Glutamatergic neuron (in vitro differentiated cells): ENCODE measurements at places on chromosomes 2 and 18. TPM values are rescaled to one million over a fixed set of nuclear protein-coding genes. Genes with fewer than 3 reads are reported as not detected.

OTOF gene
- 0.47 TPM for total RNA-seq

AP1S3 gene
- total RNA-seq = 3.1 TPM

SCYGR7 gene
- not detected for total RNA-seq

TSPYL6 gene
- total RNA-seq = 0.27 TPM

AGXT gene
- not detected for total RNA-seq

EPHA4 gene
- 57.2 TPM for total RNA-seq

FNDC4 gene
- total RNA-seq = 15.2 TPM

TTL gene
- total RNA-seq = 126 TPM

SLC4A5 gene
- 8.2 TPM for total RNA-seq

NR4A2 gene
- 2.2 TPM for total RNA-seq

RMDN2 gene
- 5.5 TPM for total RNA-seq

GRCh38 chr2:144477957-144478311, 42.0 kb downstream of the ZEB2 start:
- peak; percentile 56 for DNase-seq

DNA sequence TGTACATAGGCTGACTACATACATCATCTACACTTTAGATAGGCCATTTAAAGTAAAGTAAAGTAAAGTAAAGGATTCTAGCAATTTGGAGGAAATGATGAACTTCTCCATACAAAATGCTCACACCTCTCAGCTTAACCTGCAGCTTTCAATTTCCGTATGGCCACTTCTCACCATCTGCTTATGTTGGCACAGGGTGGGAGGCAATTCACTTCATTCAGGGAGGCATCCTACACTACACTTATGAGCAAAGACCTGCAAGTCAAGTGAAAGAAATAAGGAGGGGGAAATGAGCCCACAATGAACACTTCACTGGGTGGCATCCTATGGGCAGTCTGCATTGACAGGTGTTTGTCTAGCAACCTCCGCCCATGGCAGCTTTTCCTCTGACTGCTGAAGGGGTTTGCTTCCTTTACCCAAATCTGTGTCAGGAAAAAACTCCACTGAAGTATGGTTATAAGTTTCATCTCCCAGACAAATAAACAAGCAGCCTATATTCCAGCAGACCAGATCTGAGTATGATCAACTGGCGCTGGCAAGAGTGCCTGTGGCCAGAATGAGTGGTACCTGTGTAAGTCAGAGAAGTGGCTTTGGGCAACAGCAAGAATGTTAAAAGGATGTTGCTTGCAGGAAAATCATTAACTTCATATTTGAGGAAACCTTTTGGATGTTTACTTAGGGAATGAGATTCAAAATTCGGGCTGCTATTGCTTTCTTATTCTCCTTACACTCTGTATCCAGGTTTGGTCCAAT, 449.1 kb downstream of the TGIF1 start:
- no peak for DNase-seq

DNA sequence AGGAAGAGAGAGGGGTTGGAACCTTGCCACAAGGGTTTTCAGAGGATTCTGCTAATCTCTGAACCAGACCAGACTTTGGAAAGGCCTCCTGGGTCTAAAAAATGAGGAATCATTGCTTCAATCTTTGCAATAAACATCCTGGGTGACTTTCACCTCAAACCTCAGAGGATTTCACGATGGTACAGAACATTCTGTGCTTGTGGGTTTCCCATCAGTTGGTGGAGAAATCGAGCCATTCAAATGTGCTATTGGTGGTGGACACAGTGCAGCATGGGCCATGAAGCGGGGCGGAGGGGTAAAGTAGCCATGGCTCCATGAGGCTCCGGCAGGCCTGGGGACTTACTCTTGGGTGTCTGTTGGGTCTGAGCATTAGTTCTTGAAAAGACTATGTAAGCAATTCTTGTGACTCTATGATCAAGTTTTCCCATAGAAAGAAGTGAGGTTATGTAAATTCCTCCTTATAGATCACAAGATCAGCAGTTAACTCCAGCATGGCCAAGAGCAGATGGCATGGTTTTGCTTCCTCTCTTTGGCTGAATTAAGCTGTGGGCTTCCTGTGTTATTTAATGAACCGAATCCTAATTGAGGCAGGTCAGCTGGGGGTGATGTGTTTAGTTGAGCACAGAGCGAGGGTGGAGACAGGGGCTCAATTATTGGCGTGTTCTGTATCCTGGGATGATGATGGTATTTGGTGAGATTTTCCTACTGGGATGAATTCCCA, 1.9 kb upstream of the IL1R2 start:
- DNase-seq = no peak

GRCh38 chr18:41038071-41038470, 917.0 kb upstream of the PIK3C3 start:
- no peak for DNase-seq

DNA sequence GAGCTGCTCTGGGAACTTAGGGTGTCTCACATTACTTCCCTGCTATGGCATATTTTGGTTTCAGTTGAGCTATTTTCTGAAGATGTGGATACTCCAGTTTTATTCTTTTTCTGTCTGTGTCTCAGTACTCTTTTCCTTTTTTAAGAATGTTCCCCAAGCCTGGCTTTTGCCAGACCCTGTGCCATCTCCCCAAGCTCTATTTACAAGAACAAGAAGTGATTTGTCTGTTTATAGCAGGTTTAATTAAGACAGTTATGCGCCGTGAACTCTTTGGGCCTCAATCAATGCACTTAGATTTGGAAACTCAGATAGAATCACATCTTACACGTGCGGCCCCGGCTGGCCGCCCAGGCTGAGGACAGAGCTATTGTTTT, 8.9 kb upstream of the SATB2 start:
- DNase-seq = no peak

DNA sequence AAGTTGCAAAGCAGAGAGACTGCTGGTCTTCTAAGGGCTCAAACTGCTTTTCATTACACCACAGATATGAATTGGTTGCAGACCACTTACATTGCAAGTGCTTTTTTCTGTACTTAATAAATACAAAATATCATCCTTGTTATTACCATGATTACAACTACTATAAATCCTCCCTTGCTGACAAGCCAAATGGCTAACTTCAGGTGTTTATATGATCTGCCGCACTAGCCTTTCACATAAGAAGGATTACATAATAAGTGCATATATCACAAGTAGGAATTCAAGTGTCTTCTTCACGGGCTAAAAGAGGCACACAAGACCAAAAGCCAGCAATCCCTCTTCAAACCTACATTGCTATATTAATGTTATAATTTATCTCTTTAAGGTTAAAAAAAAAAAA, 373.0 kb downstream of the ZEB2 start:
- DNase-seq = no peak

GRCh38 chr18:45792506-45793263, 32.8 kb upstream of the SIGLEC15 start:
- no peak for DNase-seq

DNA sequence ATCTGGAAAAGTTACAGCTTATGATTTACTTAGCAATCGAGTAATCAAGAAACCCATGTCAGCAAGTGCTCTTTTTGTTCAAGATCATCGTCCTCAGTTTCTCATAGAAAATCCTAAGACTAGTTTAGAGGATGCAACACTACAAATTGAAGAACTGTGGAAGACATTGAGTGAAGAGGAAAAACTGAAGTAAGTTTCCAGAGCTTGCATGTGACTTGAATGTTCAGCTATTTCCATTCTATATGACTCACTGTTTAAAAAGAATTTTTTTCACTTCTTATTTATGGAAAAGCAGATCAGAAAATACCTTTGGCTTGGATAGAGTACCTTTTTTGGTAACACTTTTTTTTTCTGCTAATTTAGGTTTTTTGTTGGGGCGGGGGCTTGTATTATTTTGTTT, 70.7 kb downstream of the PMS1 start:
- no peak for DNase-seq

DNA sequence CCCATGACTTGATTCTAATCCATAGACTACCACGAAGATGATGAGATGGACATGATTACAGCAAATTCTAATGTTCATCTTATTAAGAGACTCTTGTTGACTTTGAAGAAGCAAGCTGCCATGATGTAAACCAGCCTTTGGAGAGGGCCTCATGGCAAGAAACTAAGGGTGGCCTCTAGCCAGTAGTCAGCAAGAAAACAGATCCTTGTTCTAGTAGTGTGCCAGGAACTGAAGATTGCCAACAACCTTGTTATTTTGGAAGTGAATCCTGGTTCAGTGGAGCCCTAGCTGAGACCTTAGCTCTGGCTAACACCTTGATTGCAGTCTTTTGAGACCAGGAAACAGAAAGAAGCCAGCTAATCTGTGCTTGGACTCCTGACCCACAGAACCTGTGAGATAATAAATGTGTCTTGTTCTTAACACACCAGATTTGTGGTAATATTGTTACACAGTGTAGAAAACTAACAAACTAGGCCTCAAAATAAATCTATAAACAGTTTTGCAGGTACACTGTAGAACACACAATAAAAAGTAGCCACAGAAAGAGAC, 10.0 kb downstream of the PHOSPHO2 start:
- DNase-seq = no peak

- no peak for DNase-seq
Observed at GRCh38 chr18:9823805-9824473, 61.8 kb upstream of the TXNDC2 start.

DNA sequence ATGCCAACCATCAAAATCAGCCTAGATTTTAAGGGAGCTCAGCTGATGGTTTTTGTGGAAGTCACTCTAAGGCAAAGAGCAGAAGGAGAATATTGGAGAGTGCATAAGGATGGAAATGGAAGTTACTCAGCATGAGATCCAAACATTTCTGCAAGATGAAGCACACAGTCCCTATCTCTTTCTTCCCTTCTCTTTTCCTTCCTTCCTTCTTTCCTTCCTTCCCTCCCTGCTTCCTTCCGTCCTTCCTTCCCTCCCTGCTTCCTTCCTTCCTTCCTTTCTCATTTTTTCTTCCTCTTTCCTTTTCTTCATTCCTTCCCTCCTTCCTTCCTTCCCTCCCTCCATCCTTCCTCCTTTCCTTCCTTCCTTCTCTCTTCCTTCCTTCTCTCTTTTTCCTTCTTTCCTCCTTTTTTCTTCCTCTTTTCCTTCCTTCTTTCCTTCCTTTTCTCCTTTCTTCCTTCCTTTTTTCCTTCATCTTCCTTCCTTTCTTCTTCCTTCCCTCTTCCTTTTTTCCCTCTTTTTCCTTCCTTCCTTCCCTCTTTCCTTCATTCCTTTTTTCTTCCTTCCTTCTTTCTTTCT, 727.9 kb upstream of the CDH2 start:
- no peak for DNase-seq

- no peak for DNase-seq
Observed at GRCh38 chr2:145524303-145524702, 1004.4 kb upstream of the ZEB2 start.

- no peak for DNase-seq
Observed at GRCh38 chr18:50788284-50788683, 31.5 kb downstream of the MRO start.

DNA sequence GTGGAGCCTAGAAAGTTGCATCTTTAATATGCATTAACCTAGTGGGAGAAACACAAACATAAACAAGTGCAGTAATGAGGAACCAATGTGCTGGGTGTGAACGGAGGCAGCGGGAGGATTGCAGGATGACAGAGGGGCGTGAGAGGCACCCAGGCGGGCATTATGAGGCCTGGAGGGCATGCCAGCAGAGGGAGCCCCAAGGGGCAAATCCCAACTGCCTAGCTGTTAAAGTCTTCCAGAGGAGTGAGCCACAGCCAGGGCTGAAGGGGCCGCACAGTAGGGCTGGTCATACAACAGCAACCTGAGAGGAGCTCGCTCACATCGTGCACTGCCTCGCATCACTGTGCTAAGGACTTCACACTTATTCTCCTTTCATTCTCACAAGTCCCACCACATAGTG, 13.3 kb upstream of the PRELID3A start:
- DNase-seq = no peak

- DNase-seq = no peak
Observed at GRCh38 chr18:45688833-45689232, 35.1 kb upstream of the SLC14A1 start.

- no peak for DNase-seq
Observed at GRCh38 chr2:29323961-29324360, 208.7 kb downstream of the CLIP4 start.

- DNase-seq = no peak
Observed at GRCh38 chr18:63700501-63700900, 2.3 kb upstream of the SERPINB11 start.

GRCh38 chr18:12029786-12030584, 48.7 kb downstream of the IMPA2 start:
- DNase-seq = no peak

DNA sequence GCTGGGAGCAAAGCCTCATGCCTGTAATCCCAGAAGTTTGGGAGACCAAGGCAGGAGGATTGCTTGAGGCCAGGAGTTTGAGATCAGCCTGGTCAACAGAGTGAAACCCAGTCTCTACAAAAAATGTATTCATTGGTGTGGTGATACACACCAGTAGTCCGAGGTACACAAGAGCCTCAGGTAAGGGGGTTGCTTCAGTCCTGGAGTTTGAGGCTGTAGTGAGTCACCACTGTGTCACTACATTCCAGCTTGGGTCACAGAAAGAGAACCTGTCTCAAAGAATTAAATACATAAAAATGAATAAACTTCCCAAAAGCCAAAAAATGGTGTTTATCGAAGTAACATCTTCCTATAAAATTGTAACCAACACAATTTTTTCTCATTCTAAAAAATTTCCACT, 568.1 kb upstream of the LINC00305 start:
- DNase-seq = no peak

GRCh38 chr2:216698293-216698692, 2.9 kb upstream of the IGFBP5 start:
- DNase-seq = no peak

DNA sequence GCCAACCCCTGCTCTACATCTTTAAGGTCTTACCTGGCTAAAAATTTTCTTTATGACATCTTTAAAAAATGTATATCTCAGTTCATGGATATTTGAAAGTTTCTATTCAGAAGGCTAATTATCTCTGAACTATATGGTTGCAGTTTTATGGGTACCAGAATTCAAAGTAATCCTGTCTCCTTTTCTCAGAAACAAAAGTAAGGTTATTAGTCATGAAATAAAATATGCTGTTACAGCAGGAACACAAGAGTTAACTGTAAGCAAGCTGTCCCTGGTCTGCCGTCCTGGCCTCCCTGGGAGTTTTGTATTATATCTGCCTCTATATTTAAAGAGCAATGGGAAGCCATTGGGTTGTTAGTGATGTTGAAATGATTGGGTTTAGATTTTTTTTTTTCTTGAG, 34.0 kb downstream of the SLC4A1AP start:
- no peak for DNase-seq

DNA sequence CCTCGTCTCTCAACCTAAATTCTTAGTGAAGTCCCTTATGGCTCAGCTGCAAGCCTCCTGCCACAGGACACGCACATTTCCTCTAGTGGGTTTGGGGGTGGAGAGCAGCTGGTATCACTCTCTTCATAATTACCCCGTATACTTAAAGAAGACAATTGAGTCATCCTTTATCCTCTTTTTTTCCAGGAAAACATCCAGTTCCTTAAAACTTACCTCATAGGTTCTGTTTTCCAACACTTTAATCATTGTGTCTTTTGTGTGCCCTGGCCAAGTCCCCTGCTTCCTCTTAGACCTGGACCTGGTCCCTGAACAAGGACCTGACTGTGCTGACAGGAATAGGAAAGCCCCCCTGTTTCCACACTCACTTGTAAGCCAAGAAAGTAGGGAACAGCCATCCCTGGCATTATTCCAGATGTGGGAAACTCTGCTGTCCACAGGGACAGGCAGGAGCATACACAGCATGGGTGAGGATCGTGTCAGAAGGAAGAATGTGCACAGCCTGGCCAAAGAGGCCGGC, 42.3 kb upstream of the MYO1B start:
- DNase-seq = no peak
